ENCODE measurements at places on chromosomes 5 and 9. TPM values are rescaled to one million over a fixed set of nuclear protein-coding genes. Genes with fewer than 3 reads are reported as not detected.

The GFPT2 gene
- polyA plus RNA-seq = not detected

The PCDHA1 gene
- not detected for polyA plus RNA-seq

The SOHLH1 gene
- not detected for polyA plus RNA-seq

The SPAAR gene
- polyA plus RNA-seq = not detected

The FAM151B gene
- 4.5 TPM for polyA plus RNA-seq

The FBXO4 gene
- polyA plus RNA-seq = 3.7 TPM

The PCDHGB2 gene
- polyA plus RNA-seq = not detected

DNA sequence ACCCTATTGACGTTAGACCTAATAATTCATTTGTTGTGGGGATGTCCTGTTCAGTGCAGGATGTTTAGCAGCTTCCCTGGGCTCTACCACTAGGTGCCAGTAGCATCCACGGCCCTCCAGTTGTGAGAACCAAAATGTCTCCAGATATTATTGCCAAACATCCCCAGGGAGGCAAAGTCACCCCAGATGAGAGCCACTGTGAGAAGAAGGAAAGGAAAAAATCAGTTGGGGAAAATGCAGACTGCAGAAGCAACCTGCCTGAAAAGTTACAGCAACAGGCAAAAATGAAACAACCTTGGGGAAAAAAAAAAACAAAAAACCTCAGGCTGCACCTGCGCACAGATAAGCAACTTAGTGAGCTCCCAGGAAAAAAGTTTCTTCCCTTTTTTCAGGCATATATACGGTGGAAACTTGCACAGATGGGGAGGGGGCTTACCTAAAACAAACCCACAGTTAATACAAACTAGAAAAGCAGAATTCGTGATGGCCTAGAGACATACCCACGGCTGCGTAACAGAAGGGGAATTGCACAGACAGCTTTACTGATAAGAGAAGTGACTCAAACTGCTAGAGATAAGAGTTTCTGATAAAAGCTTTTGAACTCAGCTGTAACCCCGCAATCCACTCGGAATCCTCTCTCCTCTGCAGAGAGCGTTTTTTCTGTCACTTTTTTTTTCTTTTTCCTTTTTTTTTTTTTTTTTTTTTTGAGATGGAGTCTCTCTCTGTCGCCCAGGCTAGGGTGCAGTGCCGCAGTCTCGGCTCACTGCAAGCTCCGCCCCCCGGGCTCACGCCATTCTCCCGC is 29.8 kb upstream of the FBP1 start:
- no peaks in the 10 kb centered on the region for H3K36me3 ChIP-seq
- H3K4me1 ChIP-seq = peaks cover 20% of the 10 kb centered on the region
- no peaks in the 10 kb centered on the region for H3K27me3 ChIP-seq
- DNase-seq = peak; percentile 70
- H3K4me3 ChIP-seq = peak overlapping the region; percentile 35

DNA sequence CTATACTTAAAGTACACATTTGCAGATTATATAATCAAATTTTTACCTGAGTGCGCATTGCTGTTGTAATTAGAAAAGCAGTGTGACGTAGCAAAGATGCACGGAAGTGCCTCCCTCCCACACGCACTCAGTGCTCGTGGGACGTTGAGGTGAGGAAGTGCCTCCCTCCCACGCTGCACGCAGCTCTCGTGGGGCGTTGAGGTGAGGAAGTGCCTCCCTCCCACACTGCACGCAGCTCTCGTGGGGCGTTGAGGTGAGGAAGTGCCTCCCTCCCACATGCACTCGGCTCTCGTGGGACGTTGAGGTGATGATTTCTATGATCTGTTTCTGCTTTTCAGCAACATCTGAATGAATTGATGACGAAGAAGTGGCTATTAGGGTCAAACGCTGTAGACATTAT is 21.0 kb downstream of the EXOC3 start:
- H3K4me1 ChIP-seq = no peaks in the 10 kb centered on the region
- H3K36me3 ChIP-seq = peaks cover 82% of the 10 kb centered on the region
- DNase-seq = no peak
- no peaks in the 10 kb centered on the region for H3K27me3 ChIP-seq
- no peak overlapping the region for H3K27ac ChIP-seq
- no peak overlapping the region for H3K4me3 ChIP-seq

GRCh38 chr9:14373706-14374105 is 59.8 kb upstream of the NFIB start:
- no peak overlapping the region for H3K27ac ChIP-seq
- no peaks in the 10 kb centered on the region for H3K4me1 ChIP-seq
- H3K4me3 ChIP-seq = no peak overlapping the region

DNA sequence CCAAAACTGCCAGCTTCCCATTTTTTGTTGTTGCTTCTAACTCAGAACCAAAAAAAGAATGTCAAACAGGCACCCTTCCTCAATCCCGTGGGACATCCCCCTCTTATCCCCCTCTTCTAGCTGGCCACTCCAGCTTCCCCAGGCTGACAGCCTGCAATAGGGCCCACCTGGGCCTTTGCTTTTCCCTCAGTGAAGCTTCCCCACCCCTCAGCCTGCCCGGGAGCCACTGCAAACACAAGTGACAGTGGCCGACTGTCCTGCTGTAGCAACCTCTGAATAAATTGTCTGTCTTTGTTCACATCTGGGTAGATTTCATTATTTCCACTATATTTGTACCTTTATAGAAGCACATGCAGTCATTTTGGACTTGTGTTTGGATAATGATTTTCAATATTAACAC is 245.3 kb downstream of the GADD45G start:
- H3K36me3 ChIP-seq = no peaks in the 10 kb centered on the region
- no peaks in the 10 kb centered on the region for H3K27me3 ChIP-seq
- H3K27ac ChIP-seq = no peak overlapping the region
- no peak overlapping the region for H3K4me3 ChIP-seq
- H3K4me1 ChIP-seq = no peaks in the 10 kb centered on the region

DNA sequence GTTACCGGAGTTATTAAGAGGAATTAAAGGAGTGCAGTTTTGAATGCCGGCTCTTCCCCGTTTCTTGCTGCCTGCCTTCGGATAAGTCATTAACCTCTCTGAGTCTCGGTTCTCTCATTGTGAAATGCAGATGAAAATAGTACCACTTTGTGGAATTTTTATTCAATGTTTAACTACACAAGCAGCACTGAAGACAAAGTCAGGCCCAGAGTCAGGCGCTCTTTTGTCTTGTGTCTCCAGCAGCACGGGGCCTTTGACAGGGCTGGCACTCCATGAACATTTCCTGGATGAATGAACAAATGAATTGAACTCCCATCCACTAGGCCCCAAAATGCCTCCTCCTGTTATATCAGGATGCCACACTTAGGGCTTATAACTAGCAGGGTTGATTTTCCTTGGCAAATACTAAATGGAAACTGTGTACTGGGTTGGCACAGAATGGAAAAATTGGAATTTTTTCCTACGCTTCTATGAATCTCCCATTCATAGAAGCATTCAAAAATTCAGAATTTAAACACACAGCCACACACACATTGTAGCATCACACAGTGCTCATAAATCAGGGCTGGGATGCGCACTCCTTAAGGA is 332.8 kb downstream of the MLLT3 start:
- H3K36me3 ChIP-seq = no peaks in the 10 kb centered on the region
- no peaks in the 10 kb centered on the region for H3K4me1 ChIP-seq
- H3K27me3 ChIP-seq = no peaks in the 10 kb centered on the region
- H3K4me3 ChIP-seq = no peak overlapping the region
- H3K27ac ChIP-seq = no peak overlapping the region

DNA sequence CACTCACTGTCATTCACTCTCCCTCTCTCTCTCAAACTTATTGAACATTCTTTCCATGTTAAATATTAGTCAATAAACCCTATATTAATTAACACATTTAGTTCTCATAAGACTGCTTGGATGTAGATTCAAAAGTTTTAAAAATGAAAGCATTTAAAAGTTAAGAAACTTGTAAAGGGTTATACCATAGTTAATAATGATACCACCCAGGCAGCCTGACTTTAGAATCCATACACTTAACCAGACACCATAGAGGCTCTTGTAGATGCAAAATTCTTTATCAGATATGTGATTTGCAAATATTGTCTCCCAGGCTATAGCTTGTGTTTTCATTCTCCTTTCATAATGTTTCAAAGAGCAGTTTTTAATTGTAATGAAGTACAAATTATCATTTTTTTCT is 335.8 kb upstream of the ACTBL2 start:
- no peaks in the 10 kb centered on the region for H3K4me1 ChIP-seq
- H3K36me3 ChIP-seq = no peaks in the 10 kb centered on the region
- no peak overlapping the region for H3K4me3 ChIP-seq

DNA sequence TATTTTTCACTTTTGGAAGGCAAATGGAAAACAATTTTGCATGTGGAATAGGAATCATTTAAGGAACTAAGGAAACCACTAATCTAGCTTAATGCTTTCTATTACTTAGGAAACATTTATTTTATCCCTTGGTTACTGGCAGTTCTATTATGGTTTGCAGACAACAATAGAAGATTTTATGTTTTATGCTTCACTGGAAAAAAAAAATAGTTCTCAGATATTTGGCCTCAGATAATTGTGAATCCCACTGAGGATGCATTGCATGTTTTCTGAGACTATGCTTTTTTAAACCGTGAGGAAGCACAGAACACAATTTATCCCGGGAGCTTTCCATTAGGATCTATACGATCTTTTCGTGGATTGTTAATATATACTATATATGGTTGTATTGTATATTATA is 356.9 kb downstream of the CSNK1G3 start:
- no peaks in the 10 kb centered on the region for H3K4me1 ChIP-seq
- no peak overlapping the region for H3K4me3 ChIP-seq
- no peak for DNase-seq

DNA sequence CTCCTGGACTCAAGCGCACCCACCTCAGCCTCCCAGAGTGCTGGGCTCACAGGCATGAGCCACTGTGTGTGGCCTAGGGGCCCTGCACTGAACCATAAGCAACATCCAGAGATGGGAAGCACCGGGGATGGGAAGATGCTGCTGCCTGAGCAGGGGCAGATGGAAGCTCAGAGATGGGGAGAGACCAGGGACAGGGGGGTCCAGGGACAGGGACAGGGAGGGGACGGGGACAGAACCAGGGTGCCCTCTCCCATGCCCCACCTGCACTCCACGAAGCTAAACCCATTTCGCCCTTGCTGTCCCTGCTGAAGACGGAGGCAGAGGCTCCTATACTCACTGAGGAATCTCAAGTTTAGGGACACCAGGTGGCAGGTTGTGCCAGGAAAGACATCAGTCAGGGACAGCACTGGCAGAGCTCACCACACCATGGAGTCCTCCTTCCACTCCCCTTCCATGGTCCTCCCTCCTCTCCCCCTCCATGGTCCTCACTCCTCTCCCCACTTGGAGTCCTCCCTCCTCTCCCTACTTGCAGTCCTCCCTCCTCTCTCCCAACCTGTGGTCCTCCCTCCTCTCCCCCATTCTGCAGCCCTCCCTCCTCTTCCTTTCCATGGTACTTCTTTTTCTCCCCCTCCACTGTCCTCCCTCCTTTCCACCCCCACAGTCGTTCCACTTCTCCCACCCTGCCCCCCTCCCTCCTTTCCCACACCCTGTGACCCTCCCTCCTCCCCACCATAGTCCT is 45.5 kb upstream of the LRRC14B start:
- no peak overlapping the region for H3K27ac ChIP-seq
- H3K36me3 ChIP-seq = no peaks in the 10 kb centered on the region
- DNase-seq = no peak

DNA sequence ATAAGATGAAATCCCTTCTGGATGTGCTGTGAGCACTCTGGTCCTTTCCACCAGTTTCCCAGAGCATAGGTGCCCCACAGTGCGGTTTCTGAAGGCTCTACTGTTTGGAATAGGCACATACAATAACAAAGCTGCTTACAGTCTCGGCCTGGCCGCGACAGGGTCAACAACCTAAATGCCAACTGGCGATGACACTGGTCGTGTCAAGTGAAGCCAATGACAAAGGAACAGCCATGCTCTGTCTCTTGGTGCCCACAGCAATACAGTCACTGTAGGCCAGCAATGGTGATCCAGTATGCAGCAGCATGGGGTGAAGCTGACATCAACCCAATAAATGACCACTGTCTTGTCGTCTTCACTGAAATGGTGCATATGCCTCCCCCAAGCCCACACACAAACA is 47.8 kb upstream of the EQTN start:
- no peak overlapping the region for H3K4me3 ChIP-seq
- DNase-seq = no peak
- no peak overlapping the region for H3K27ac ChIP-seq
- H3K27me3 ChIP-seq = no peaks in the 10 kb centered on the region
- no peaks in the 10 kb centered on the region for H3K36me3 ChIP-seq

Data from CD14-positive monocyte (primary cell).